ENCODE measurements at places on chromosomes 7 and 10.

DNA sequence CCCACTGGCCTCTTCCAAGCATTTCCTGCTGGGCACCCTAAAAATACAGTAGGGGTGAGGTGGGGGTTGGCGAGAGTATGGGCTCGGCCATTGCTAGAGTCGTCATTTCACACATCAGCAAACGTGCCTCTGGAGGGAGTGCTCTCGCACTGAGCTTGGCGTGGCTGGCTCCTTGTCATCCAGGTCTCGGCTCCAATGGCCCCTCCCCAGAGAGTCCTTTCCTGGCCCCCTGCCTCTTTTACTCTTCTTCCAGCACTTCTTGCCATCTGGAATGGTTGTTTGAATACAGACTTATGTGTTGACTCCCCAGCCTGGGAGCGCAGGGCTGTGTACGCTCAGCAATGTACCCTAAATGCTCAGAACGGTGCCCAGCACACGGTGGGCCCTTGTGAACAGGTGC is 18.8 kb downstream of the UNC5B start:
- no peak for DNase-seq

- DNase-seq: no peak
Observed at GRCh38 chr7:41938371-41938770, 235.5 kb upstream of the INHBA start.

- DNase-seq: no peak
Observed at GRCh38 chr10:26000971-26001370, 66.9 kb downstream of the MYO3A start.

GRCh38 chr7:240146-240676 is 47.8 kb downstream of the FAM20C start:
- DNase-seq: no peak

- DNase-seq: no peak
Observed at GRCh38 chr7:39184391-39184790, 206.7 kb downstream of the POU6F2 start.

GRCh38 chr10:35462491-35462934 is 126.2 kb downstream of the CCNY start:
- DNase-seq: no peak

DNA sequence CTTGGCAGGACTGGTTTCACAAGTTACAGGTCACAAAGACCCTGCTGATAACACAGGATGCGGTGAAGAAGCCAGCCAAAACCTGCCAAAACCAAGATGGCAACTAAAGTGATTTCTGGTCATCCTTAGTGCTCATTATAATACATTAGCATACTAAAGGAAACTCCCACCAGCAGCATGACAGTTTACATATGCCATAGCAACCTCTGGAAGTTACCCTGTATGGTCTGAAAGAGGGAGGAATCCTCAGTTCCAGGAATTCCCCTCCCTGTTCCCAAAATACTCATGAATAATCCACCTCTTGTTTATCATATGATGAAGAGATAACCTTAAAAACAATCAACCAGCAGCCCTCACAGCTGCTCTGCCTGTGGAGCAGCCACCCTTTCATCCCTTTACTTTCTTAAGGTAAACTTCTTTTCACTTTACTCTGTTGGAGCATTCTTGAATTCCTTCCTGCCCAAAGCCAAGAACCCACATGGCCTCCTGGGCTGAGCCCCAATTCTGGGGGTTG is 21.9 kb downstream of the DPY19L1 start:
- DNase-seq: no peak

GRCh38 chr10:90363799-90364483 is 493.9 kb downstream of the HTR7 start:
- DNase-seq: no peak

DNA sequence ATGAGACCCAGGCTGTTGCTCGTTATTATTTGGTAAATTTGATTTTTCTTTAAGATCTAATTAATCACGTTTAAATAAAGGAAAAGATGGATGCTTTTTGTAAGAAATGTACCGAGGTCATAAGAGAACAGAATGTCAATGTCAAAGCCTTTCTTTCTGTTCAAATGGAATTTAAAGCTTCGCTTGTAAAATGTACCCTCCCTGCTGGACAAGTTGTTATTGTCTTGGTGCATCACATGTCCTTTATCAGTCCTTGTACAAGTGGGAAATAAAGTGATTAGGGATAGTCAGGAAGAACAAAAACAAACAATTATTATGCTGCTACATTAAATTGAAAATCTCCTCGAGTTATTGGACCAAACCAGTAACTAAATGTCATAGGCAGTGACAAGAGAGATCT is 363.2 kb downstream of the PHTF2 start:
- no peak for DNase-seq

GRCh38 chr10:70462349-70462984 is 16.1 kb upstream of the PALD1 start:
- no peak for DNase-seq

- no peak for DNase-seq
Observed at GRCh38 chr10:122033224-122033926, 44.4 kb downstream of the TACC2 start.

DNA sequence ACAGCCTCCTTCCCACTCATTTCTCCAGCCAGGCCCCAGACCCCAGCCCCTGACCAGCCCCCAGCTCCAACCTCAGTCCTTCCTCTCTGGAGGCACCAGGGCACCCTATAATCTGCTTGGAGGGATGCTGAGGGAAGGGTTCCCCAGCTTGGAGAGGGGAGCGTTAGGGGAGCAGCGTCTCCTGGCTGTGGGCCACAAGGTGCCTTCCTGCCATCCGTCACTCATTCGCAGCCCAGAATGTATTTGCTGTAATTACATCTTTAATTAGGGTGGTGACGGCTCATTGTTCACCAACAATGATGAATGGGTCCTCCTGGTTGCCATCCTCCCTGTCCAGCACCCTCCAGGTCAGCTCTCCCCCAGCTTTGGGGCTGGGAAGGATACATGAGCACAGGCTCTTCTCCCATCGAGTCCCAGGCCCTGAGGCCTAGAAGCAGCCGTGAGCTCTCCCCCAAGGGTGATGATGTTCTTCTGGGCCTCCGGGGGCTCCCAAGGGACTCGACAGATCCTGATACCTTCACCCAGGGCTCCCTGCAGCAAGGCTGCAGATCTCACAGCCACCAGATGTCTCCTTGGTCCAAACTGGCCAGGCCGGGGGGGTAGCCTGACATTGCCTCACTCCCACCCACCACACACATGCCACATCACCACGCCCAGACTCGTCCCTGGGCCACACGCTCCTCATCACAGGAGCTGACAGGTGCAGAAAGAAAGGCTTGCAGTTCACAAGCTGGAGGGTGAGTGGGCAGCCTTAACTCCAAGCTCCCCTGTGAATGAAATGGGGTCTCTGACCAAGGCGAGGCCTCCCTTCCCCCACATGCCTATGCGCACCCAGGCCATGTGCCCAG is 26.8 kb downstream of the POLL start:
- DNase-seq: no peak

DNA sequence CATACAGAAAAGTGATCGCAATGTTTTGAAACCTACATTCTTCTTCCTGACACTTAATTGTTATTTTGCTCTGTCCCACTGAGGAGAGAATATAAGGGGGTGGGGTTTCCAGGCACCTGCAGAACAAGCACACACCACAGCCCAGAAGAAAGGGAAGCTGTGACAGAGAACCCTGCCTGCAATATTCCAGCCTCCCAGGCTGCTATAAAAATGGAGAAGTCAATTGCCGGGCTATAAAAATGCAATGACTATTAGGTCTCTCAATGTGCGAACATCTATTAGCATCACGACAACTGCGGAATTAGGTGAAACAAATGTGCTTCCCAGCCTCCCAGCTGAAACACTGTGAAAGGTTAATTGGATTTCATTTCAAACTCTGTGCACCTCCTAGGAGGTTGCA is 145.3 kb upstream of the FRMD4A start:
- DNase-seq: no peak

DNA sequence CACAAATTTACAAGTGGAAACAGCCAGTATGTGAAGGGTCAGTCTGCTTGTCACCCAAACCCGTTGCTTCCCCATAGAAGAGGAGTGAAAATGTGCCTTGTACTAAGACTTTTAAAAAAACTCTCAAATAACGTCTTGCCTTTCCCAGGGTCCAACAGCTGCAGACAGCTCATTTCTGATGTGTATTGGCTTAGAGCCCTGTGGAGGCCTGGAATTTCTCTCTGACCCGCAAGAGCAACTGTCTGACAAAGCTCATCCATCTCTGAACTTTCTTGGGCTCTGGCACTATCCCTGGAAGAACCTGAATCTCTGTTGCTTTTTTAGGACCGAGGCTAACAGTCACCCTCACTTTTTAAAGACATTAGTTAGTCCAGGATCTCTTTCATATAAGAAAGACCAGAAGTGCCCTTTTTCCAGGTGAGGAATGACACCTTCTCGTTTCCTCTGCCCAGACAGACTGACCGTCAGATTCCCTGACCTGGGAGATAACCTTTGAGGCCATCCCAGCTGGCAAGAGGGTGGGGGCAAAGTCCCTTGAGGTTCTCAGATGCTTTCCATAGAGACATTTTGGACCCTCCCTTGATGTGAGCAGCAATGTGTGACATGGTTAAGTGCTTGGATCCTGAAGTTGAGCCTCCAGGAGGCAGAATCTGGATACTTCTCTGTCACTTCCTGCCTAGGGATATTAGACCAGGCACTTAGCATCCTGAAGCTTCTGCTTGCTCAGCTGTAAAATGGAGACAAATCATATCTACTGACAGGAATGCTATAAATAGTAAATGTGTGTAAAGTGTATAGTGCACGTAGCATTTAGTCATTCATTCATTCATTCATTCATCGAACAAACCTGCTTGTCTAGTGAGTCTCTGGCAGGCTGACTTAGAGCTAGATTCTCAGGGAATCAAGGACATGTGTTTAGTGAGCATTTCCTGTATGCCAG is 4.5 kb upstream of the NODAL start:
- DNase-seq: no peak

- no peak for DNase-seq
Observed at GRCh38 chr10:102227050-102227449, 951 bp downstream of the ELOVL3 start.

- no peak for DNase-seq
Observed at GRCh38 chr7:19560111-19560883, 148.5 kb downstream of the POLR1F start.

DNA sequence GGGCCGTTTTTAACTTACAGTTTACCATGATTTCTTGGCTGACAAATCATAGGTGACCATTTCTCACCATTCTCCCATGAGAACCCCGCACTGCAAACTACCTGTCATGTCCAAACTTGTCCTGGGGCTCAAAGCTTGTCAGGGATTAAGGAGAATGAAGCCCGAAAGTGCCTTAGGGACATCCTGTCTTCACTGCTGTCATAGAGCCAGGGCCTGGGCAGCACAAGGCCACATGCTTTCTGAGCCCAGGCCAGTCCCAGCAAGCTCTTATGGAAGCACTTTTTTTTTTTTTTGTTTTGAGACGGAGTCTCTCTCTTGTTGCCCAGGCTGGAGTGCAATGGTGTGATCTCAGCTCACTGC is 33.9 kb downstream of the CCM2 start:
- no peak for DNase-seq

DNA sequence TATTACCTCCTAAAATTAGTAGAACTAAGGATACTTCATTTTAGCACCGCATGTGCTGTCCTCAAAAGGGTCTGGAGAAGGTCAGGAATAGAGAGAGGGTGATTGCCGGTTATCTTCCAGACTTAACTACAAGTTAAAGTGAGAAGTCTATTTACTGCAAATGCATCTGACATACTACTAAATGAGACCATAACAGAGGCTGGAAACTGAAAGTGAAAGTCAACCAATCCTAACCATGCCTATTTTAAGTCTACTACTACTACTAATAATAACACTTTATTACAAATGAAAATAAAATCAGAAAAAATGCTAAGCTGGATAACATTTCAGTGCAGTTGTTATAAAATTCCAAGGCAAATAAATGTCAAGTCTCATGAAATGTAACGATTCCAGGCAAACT is 244.7 kb downstream of the KIF20B start:
- DNase-seq: no peak

GRCh38 chr7:130473876-130474275 is 18.0 kb upstream of the MEST start:
- DNase-seq: no peak

- DNase-seq: no peak
Observed at GRCh38 chr7:33185786-33186185, 56.4 kb downstream of the BBS9 start.

DNA sequence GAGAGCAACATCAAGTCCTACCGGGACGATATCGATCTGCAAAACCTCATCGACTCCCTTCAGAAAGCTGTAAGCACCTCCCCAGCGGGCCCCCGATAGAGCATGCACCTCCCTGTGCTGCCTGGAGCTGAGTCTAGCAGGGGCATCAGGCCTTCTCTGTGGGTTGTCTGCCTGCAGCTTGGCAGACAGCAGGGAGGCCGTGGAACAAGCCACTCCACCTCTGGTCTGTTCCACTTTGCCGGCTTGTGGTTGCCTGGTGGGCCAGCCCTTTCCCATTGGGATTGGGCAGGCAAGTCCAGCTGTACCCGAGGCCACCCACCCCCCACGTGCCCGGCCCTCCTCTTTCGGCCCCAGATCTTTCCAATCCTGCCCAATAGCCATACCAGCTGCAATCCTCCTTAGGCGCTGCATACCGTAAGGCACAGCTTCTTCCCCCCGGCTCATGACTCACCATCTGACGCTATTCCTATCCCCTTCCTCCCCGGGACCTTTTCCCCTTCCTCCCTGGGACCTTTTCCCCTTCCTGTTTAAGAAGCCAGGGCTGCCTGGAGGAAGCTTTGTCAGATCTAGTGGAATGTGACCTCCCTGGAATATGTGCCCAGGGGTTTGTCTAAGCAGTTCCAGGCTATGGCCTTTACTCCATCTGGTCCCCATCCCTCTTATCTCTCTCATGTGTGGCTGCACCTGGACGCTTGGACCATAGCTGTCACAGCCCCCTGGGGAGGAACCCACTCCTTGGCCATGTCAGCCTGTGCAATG is 28.1 kb upstream of the SH2D4B start:
- no peak for DNase-seq

- no peak for DNase-seq
Observed at GRCh38 chr7:151351967-151352366, 10.4 kb downstream of the NUB1 start.

- no peak for DNase-seq
Observed at GRCh38 chr10:71325267-71325666, 6.2 kb downstream of the SLC29A3 start.

GRCh38 chr7:332646-333392 is 42.8 kb downstream of the FOXL3 start:
- DNase-seq: no peak

- DNase-seq: no peak
Observed at GRCh38 chr7:102120666-102121195, 165.9 kb upstream of the SH2B2 start.

DNA sequence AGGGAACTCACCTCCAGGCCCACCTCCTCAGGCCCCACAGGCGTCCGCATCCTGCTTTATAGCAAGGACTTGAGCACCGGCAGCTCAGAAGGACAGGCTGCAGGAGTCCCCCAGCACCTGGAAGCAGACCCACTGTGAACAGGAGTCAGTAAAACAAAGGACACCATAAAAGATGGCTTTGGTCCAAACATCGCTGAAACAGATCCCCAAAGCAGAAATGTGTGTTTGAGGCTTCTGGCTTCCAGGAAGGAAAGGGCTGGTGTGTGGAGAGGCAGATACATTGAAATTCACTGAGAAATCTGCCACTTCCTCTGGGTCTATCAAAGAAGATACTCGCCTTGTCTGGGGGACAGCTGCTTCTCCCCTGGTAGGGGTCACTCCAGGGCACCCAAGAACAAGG is 286.2 kb downstream of the PLXNA4 start:
- DNase-seq: no peak

- no peak for DNase-seq
Observed at GRCh38 chr10:36171556-36171952, 529.5 kb upstream of the FZD8 start.

- no peak for DNase-seq
Observed at GRCh38 chr10:17229717-17229966, 1.6 kb downstream of the VIM start.

- DNase-seq: no peak
Observed at GRCh38 chr10:5723692-5724091, 39.1 kb downstream of the TASOR2 start.

GRCh38 chr10:29630205-29631048 is 4.3 kb downstream of the SVIL start:
- DNase-seq: no peak
